Aorta (tissue), 5 donors: ENCODE measurements at places on chromosomes 4 and X.
A peak's percentile ranks its signal among the peaks of the same experiment; 100 is the strongest.

DNA sequence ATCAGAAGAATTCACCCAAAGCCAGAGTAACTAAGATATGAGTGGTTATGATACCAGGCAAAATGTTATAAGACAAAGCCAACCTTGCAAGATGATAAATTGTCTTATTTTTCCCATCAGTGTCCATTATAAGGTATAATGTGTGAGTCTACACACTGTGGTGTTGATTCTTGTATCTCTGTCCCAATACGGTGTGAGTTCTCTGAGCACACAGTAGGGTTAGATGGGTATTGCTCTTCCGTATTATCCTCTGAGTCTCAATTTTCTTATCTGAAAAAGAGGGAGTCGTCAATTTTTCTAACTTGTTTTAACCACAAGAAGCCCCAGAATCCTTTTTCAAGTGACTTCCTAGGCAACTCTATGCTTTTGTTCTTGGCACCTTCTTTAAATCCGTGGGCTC is 69.9 kb downstream of the HMGB2 start:
- no peak for DNase-seq

DNA sequence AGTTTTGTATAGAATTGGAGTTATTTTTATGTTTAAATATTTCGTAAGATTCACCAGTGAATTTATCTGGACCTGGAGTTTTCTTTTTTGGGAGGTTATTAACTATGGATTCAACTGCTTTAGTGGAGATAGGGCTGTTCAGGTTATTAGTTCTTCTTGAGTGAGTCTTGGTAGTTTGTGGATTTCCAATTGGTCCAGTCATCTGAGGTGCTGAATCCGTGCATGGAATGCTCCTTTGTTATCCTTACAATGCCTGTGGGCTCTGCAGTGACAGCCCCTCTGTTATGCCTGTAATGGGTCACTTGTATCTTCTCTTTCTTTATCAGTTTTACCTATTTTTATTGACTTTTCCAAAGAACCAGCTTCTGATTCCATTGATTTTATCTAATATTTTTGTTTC is 15.4 kb upstream of the NKX1-1 start:
- peak; percentile 3 for DNase-seq

- no peak for DNase-seq
Measured at GRCh38 chr4:145090380-145090779, 7.6 kb downstream of the ANAPC10 start.

DNA sequence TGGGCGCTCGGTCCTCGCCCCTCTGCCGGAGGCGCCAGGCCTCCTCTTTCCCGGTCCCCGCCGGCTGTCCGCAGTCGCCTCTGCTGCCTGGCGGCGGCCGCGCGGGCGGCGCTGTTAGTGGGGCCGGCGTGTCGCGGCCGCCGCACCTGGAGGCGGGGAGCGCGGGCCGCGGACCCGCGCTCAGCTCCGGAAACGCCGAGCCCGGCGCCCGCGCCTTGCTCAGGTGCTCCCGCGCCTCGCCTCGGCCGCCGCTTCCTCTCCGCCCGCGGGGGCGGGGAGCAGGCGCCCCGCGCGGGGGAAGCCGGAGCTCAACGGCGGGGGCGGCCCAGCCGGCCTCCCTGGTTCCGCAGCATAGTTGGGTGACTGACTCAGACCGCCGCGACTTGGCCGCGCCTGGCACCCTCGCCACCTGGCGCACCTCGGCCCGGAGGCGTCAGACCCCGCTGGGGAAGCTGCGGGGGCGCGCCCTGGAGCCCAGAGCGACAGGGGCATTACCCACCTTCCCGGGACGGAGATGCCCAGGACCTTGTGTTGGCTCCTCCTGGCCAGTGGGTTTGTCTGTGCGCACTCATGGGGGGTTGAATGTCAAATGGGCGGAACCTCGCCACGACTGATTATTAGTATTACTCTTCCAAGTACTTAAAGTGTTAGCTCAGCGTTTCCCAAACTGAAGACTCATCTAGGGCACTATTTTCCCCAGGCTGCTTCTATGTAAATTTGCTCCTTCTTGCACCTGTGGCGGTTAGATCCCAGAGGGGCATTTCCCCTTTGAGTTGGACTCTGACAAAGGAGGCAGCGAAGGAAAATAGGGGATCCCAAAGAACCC is at the start of gene ARAP2:
Gene ARAP2, minus strand, starts transcription at position 258 of the 826 bp plus-strand sequence. CDS start 15,028 bp downstream, outside the sequence.
- DNase-seq, result peak; percentile 61

GRCh38 chr4:48247142-48247877 is 22.3 kb downstream of the TEC start:
- no peak for DNase-seq

GRCh38 chrX:33784548-33784947 is 347.6 kb downstream of the FAM47A start:
- no peak for DNase-seq

DNA sequence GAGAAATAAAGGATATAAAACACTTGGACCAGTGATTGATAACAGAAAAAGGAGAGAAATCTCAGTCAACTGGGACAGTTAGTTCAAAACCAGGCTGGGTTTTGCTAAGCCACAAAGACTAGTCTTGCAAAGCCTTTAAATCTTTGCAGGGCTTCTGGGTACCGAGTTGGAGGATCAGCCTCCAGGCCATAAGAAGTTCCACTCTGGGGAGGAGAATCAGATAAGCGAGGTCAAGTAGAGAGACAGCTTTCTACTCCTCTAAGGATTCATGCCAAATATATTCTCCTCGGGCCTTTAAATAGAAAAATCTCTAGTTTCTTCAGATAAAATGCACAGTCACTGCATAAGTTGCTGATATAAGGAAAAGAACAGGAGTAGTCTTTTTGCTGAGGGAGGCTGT is 92.7 kb downstream of the MFAP3L start:
- no peak for DNase-seq

- no peak for DNase-seq
Measured at GRCh38 chrX:52015794-52016193, 53.2 kb downstream of the MAGED4B start.

DNA sequence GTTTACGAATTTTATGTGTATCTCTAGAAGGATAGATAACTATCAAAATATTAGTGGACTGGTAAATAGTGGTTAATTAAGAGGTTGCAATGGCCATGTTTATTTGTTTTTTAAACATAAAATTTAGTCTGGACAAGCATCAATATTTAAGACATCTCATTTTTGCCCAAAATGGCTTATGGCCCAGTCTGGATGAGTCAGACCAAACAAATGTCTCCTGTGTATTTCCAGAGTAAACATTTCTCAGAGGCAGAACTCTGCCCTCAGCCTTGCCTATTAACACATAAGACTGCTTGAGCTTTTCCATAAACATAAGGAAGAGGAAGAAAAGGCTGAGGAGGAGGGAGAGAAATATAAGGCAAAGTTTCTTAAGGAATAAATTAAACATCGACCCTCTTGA is 277.1 kb upstream of the DIAPH2 start:
- DNase-seq, result no peak

- DNase-seq, result no peak
Measured at GRCh38 chr4:52950226-52950625, 88.1 kb downstream of the RASL11B start.

- no peak for DNase-seq
Measured at GRCh38 chrX:33379839-33380238, 168.5 kb upstream of the DMD start.

DNA sequence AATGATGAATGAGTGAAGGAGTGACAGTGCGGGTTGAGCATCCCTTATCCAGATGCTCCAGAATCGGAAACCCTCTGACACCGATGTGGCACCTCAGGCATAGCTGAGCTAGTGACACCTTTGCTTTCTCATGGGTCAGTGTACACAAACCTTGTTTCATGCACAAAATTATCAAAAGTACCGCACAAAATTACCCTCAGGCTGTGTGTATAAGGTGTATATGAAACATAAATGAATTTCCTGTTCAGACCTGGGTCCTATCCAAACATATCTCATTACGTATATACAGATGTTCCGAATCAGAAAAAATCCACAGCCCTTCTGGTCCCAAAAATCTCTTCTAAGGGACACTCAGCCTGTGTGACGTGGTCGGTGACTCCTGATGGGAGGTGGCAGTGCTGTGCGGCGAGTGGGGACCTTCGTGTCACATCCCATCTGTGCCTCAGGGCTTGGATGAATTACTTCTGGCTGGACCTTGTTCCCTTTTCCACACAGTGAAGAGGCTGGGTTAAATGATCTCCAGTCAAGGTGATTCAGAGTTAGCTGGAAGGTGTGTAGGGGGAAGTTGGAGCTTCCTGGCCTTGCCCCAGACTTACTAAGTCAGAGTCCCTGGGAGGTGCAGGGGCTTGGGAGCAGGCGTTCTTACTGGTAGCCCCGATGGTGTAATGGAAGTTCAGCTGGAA is 18.8 kb downstream of the RGS12 start:
- DNase-seq, result peak; percentile 26

DNA sequence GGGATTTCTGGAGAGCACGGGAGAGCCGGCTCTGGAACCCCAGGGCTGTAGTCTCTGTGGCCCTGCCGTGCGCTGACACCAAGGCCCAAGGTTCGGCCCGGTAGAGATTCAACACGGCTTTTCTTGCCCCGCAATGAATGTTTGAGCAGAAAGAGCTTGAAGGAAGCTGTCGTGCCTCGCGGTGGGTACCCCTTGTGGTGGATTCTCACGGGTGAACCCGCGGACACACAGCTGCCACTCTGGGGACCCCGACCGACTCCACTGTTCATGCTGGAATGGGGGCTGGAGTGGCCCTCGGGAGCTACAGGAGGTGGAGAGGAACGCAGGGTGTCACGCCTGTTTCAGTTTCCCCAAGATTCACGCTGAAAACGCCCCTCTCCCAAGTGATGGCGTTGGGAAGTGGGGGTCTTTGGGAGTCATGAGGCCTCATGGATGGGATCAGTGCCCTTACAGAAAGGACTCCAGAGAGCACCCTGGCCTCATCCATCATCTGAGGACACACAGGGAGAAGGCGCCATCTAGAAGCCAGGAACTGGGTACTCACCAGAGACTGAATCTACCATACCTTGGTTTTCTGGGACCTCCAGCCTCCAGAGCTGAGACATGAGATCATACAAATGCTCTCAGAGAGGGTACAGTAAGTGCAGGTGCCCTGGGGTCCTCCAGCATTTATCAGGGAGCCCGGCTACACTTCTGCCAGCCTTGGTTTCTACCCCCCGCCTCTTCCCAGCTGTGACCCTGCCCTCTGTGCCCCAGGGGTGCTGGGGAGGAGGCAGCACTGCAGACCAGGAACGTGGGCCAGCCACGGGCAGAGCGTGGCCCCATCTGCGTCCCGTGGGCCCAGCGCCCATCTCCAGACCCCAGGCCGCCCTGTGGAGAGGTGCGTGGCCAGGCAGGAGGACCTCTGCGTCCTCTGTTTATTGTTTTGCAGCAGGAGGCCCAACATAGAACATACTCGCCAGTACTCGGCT is 6.4 kb downstream of the SLC25A6 start:
- DNase-seq, result peak; percentile 68

GRCh38 chr4:147829401-147830101 is 97.7 kb downstream of the ARHGAP10 start:
- DNase-seq, result peak; percentile 71

DNA sequence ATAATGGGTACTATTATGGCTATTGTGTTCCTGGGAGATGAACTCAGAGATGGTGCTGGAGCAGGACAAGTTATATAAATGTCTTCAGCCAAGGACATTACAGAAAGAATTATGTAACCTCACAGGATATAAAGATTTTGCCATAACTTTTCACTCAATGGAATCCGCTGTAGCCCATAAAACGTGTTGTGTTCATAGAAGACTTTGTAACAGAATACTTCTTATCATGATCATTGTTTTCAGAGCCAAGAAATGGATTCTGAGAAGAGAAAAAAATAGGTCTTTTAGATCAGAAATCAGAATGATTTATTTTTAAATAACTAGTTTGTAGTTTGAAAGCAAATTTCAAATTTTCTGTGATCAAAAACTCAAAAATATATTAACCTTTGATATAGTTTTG is 441.0 kb upstream of the TENM3 start:
- no peak for DNase-seq

- no peak for DNase-seq
Measured at GRCh38 chr4:137896221-137896737, 345.9 kb downstream of the SLC7A11 start.

DNA sequence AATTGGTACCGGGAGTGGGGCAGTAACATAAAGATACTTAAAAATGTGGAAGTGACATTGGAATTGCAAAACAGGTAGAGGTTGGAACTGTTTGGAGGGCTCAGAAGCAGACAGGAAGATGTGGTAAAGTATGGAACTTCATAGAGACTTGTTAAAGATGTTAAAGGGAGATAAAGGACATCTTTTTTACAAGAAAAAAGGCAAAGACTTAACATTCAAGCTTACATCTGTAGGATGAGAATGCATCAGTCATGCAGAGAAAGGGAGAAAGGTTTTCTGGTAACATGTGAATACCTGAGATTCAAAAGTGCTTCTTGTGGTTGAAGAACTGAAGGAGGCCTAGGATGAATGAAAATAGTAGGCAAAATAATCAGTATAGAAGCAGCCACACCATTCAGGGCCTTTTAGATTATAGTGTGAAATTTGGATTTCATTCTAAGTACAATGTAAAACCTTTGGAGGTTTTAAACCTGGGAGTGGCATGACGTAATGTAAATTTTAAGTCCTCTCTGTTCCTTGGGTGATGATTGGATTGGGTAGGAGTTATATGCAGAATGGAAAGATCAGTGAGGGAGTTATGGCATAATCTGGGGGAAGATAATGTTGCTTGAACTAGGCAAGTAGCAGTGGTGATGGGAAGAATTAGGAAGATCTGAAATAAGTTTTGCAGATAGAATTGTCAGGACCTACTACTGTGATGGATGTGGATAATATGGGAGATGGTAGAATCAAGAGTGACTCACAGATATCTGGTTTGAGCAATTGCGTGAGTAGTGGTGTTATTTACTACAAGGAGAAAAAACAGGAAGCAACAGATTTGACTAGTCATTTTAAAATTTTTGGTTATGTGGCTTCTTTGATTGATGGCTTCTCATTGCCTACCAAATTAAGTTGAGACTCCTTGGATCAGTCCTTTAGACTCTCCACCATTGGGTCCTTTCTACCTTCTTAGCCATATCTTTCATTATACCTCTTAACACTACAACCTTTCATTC is 138.7 kb downstream of the VSIG4 start:
- no peak for DNase-seq

- no peak for DNase-seq
Measured at GRCh38 chrX:19683358-19683757, 168.1 kb upstream of the MAP3K15 start.

DNA sequence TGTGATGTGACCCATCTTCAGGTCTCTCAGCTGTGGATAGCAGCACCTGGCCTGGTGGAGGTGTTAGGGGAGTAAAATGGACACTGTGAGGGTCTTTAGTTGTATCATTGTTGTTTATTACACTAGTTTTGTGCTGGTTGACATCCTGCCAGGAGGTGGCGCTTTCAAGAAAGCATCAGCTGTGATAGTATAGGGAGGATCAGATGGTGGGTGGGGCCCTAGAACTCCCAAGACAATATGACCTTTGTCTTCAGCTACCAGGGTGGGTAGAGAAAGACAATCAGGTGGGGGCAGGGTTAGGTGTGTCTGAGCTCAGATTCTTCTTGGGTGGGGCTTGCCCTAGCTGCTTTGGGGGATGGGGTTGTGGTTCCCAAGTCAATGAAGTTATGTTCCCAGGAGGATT is 162.8 kb downstream of the PPP1R2C start:
- DNase-seq, result no peak

- DNase-seq, result no peak
Measured at GRCh38 chrX:111041018-111041462, 55.0 kb upstream of the PAK3 start.

GRCh38 chr4:41204400-41204978 is 9.9 kb downstream of the APBB2 start:
- DNase-seq, result no peak
